ENCODE measurements at places on chromosomes 4 and X.
A peak's percentile ranks its signal among the peaks of the same experiment; 100 is the strongest.

DNA sequence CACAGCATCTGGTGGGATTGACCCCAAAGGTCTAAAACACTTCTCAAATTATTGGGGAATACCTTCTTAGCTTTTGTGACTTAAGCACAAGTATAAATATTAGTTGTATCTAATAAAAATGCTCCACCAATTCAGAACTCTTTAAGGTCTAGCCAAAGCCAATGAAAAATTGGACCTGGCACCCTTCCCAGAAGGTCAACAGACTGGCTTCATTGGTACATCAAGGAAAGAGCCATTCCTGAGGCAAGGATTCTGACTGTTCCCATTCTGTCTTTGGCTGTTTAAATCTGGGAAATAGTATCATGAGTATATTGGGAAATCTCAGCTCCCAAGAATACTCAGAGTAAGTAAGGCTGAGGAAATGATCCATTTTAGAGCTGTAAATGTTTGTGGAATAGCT, 153.0 kb upstream of the TRPC5 start:
- peak; percentile 35 for DNase-seq

- DNase-seq, result no peak
Measured at GRCh38 chr4:179196511-179196910, 1754.3 kb upstream of the AGA start.

DNA sequence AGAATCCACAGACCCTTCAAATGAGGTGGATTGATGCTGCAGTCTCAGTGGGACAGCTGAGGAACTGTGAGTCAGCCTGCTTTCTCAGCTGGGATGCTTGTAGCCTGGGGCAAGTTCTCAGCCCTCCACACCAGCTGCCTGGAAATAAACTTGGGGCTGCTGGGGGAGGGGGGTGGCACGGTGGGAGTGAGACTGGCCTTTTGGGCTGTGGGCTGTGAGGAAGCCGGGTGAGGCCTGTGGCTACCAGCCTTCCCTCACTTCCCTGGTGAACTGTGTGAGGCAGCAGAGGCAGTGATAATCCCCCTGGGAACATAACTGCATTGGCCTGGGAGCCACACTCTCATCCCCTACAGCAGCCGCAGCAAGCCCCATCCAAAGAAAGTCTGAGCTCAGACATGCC, 114.5 kb upstream of the GUCY1A1 start:
- no peak for DNase-seq

DNA sequence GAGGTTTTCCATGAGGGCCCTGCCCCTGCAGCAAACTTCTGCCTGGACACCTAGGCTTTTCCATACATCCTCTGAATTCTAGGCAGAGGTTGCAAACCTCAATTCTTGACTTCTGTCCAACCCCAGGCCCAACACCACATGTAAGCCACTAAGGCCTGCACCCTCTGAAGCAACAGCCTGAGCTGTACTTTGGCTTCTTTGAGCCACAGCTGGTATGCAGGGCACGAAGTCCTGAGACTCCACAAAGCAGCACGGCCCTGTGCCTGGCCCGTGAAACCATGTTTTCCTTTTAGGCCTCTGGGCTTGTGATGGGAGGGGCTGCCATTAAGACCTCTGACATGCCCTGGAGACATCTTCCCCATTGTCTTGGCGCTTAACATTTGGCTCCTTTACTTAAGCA, 728.4 kb upstream of the FTHL17 start:
- DNase-seq, result no peak

DNA sequence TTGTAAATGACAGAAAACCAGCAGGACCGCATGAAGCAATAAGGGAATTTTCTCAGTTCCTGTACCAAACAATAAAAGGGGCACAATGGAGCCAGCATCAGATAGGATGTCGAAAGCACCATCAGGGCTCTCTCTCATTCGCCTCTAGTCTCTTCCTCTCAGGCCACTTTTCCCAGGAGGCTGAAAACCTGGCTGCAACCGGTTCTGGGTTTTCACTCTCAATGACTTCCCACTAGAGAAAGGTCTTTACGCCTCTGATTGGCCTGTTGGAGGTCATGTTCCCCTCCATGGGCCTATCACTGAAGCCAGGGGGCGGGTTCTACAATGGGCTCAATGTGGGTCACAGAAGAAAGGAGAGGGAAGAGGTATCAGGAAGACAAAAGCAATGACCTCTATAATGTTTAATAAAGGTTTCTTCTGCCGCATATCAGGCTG, 29.3 kb downstream of the ZNF827 start:
- DNase-seq, result no peak

- DNase-seq, result no peak
Measured at GRCh38 chr4:165177725-165178666, 29.4 kb upstream of the KLHL2 start.

GRCh38 chr4:108959491-108959890, 196.6 kb upstream of the ETNPPL start:
- no peak for DNase-seq

GRCh38 chrX:118847676-118848075, 24.1 kb downstream of the ZCCHC12 start:
- peak; percentile 48 for DNase-seq

DNA sequence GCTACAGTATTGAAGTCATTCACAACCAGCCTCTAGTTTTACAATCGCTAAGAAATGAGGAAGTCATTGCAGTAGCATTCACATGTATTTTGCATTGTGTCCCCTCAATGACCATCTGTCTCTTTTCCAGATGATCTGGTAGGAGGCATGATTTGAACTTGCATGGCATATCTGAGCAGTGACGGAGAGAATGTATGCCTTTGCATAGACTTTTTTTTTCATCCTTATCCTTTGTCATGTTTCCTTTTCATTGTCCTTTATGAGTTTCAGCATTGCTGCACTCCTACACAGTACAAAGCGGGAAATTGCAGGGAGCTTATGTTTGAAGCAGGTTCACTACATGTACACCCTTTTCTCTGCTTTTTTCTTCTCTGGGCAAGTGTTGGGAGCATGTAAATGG, 516.4 kb upstream of the GRIA3 start:
- no peak for DNase-seq

GRCh38 chr4:137427411-137427810, 104.9 kb downstream of the PCDH18 start:
- no peak for DNase-seq

DNA sequence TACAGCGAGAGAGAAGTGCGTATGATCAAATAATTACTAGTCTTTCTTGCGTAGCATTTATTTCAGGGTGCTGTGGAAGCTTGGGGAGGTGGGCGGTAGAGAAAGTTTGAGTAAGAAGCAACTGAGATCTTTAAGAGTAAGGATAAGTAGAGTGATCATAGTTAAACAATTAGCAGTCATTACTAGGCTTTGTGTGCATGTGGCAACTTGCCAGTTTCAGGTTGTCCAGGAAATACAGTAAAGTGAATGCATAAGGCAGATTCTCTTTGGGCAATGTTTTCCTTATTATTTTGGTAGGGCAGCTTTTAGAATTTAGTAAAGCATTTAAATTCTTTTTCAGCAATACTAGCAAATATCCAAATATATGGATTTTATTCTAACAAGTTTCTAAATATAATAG, 57.0 kb downstream of the HPGDS start:
- no peak for DNase-seq

DNA sequence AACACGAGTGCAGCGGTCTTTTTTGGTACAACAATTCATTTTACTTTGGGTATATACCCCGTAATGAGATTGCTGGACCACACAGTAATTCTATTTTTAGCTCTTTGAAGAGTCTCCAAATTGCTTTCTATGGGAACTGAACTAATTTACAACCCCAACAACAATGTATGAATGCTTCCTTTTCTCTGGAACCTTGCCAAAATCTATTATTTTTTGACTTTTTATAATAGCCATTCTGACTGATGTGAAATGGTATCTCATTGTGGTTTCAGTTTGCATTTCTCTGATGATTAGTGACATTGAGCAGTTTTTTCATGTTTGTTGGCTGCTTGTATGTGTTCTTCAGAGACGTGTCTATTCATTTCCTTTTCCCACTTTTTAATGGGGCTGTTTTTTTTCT, 240.8 kb downstream of the STK32B start:
- no peak for DNase-seq

GRCh38 chr4:19999276-19999675, 252.4 kb upstream of the SLIT2 start:
- no peak for DNase-seq

DNA sequence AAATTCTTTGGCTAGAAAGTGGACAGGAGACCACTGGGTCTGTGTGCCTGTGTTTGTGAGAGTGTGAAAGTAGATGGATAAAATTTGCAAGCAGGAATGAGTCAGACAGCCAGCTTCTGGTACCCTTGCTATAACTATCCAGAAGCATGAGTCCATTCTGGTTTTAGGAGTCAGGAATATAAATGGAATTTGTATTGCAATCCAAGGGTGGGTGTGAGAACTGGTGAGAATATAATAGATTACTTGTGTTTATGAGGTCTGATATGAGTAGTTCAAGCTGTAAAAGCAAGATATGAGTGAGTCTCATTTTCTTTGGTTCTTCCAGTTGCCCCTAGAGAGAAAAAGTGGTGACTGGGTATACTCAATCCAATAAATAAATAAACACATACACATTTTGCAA, 212.7 kb upstream of the TAPT1 start:
- DNase-seq, result no peak

DNA sequence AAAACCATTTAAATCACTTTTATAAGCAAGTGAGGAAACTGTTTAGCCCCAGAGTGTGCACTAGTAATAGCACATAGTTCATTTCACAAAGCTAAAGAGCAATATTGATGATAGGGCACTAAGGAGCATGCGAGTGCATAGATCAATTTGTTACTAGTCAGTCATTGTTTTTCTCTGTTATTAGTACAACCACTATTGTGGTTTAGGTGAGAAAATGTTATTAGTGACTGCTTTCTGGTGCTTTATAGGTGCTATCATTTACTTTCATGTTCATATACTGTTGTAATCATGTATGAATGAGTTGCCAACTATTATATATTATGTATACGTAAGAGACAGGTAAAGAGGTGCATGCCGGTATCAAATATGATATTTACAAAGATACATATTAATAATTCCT, 113.8 kb downstream of the CCSER1 start:
- no peak for DNase-seq

GRCh38 chr4:157052429-157053040, 23.4 kb upstream of the GLRB start:
- DNase-seq, result no peak

DNA sequence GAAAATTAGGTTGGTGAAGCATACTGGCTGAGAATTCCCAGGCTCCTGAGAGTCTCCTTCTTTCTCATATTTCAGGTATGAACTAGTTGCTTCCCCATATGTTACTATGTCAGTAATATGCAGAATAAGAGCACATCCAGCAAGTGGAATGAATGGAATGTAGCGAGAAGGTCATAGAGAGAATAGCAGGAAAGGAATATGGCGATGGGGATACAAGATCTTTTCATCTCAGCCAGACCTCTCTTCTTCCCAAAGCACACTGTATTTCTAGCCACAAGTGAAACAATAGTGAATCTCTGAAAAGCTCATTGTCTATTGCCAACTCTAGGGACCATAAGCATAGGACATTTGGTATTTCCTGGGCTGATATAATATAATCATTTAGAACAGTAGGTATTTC, 54.6 kb upstream of the MMAA start:
- DNase-seq, result no peak

DNA sequence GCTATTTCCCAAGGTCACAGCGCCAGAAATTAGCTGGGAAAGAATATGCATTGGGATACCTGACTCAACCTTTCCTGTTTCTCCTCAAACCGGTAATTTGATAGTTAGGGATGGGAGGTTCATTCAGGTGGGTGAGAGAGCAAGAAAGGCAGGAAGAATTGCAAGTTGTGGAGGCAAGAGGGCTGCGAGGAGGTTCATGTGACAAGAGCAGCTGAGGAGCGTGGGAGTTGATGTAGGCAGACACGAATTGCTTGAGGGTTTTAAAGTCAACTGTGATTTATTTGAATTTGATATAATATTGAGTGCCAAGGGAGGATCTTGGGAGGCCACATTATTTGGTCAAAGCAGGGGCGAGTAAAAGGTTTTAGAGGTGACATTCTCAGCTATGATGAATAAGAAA, 329.0 kb downstream of the STIM2 start:
- no peak for DNase-seq

- DNase-seq, result no peak
Measured at GRCh38 chr4:15488658-15489470, 19.2 kb downstream of the CC2D2A start.

DNA sequence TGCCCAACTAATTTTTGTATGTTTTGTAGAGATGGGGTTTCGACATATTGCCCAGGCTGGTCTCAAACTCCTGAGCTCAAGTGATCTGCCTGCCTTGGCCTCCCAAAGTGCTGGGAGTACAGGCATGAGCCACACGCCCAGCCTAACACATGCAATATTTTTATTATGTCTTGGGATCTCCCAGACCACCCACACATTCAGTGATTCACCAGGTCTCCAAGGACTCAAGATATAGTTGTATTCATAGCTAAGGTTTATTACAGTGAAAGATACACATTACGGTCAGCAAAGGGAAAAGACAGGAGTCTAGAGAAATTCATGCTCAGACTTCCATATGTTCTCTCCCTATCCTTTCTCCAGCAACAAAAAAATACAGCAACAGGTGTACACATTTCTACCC, 25.5 kb upstream of the FAM120C start:
- DNase-seq, result no peak

- no peak for DNase-seq
Measured at GRCh38 chrX:115588179-115588578, 27.2 kb downstream of the PLS3 start.

DNA sequence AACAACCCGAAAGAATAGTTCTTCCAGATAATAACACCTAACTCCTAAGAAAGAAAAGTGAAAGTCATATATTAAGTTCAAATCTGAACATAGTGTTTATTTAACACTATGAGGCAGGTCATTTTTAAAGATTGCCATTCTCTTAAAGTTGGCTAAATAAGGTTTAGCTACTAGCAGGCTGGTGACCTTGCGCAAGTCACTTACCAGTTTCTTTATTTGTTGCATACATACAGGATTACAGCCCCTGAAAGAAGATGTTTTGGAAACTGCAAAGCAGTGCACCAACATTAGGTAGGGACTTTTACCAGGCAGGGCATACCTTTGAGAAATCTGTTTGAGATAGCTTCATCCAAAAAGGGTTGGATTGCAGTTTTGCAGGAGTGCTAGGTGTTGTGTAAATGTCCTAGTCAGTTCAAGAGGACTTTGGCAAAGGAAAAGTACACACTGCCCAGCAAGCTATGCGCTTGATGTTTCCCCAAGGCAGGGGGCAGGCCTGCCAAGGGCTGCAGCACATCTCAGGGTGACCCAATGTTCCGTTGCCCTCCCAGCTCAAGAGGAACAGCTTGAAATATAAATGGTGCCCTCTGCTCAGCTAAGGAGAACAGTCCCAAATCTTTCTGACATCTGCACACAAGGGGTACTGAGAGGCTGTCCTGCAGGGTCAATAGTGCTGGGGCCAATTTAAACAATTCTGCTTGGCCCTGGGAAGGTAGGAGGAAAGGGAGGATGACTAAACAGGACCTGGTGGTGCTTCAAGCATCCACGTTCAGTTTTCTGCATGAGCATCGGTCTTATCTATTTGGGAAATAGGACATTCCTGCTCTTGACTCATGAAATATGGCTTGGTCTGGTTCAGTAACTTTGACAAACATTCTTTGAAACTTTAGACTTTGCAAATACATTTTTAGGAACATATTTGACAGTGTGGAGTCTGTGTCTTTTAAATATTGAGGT, 130.8 kb downstream of the COL4A6 start:
- peak; percentile 4 for DNase-seq

Measured in NCI-H1092 (cell line).